Psoas muscle (tissue), 8 donors: ENCODE measurements at places on chromosomes 12 and 14. TPM values are rescaled to one million over a fixed set of nuclear protein-coding genes. Genes with fewer than 3 reads are reported as not detected.

- H3K27ac ChIP-seq = no peak overlapping the region
- H3K36me3 ChIP-seq = no peaks in the 10 kb centered on the region
- H3K4me1 ChIP-seq = no peaks in the 10 kb centered on the region
- H3K27me3 ChIP-seq = peaks cover 2% of the 10 kb centered on the region
- DNase-seq = no peak
Measured at GRCh38 chr14:49497725-49498348, 88.3 kb downstream of the RPS29 start.

The SYT1 gene
- total RNA-seq = not detected

The INSM2 gene
- not detected for total RNA-seq

- no peak overlapping the region for H3K4me3 ChIP-seq
- peak; percentile 47 for DNase-seq
- H3K27ac ChIP-seq = no peak overlapping the region
- H3K27me3 ChIP-seq = no peaks in the 10 kb centered on the region
- peaks cover 6% of the 10 kb centered on the region for H3K4me1 ChIP-seq
Measured at GRCh38 chr14:76977793-76978720, 50.5 kb downstream of the IRF2BPL start.

GRCh38 chr14:97977651-97978261, 1180.6 kb downstream of the VRK1 start:
- no peak overlapping the region for H3K27ac ChIP-seq
- H3K4me1 ChIP-seq = no peaks in the 10 kb centered on the region
- peak overlapping the region; percentile 49 for H3K4me3 ChIP-seq
- H3K36me3 ChIP-seq = no peaks in the 10 kb centered on the region
